Activated CD8-positive, alpha-beta memory T cell treated with anti-CD3 and anti-CD28 coated beads for 1 hour (primary cell): ENCODE measurements at places on chromosomes 7 and 10.

GRCh38 chr7:5692112-5692844 is 89.2 kb downstream of the RNF216 start:
- no peak for DNase-seq

GRCh38 chr10:128337860-128338378 is 211.7 kb upstream of the MKI67 start:
- no peak for DNase-seq

GRCh38 chr10:113027574-113028455 is 77.8 kb downstream of the TCF7L2 start:
- DNase-seq, result no peak

GRCh38 chr10:70622981-70623844 is 20.7 kb upstream of the PRF1 start:
- DNase-seq, result no peak

- no peak for DNase-seq
Observed at GRCh38 chr7:29919790-29920189, 69.8 kb downstream of the SCRN1 start.

DNA sequence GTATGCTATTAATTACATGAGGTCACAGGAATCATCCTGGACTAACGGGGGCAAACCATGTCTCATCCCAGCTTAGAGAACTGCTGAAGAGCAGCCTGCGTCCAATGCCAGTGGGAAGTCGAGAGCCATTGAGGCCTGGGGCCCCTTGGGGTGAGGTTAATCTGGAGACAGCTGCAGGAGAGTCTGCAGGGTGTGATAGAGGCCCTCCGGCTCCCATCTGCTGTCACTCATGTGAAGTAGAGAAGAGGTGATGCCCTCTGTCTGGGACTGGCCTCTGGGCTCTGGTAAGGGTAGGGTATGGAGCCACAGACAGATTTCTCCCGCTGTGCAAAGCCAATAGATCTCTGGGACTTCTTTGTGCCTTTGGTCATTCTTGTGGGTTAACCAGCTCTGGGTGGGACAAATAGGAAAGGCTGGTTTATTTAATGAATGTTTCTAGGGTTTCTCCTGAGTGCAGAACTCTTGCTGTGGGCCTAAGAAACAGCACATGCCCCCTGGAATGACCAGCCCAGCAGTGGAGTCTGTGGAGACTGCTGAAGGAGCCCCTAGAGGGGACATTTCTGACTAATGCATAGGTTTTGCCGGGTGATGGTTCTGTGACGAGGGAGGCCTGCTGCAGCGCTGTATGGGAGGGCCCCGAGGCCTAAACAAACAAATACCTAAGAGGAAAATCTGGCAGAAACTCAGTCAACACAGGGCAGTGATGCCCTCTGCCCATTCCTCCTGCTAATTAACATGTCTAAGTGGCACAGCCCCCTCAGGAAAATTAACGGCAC is 34.5 kb downstream of the CRHR2 start:
- DNase-seq, result no peak

- DNase-seq, result no peak
Observed at GRCh38 chr10:21315645-21316220, 209.7 kb downstream of the SKIDA1 start.

GRCh38 chr10:17025444-17026295 is 103.9 kb downstream of the CUBN start:
- DNase-seq, result no peak

DNA sequence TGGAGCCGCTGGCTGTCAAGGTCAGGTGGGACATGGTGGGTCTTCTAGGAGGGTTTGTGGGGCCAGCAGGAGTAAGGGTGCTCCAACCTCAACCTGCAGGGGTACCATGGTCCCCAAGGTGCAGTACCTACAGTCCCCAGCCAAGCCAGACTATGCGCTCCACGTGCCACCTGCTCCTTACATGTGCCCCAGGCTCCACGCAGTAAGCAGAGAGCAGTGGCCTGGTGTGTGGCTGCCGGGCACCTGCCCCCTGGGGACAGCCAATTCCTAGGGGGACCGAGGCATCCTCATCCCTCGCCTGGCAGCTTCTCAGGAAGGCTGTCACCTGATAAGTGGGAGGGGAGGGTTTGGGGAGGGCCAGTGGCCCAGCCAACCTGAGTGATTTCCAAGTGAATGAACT is 11.7 kb upstream of the ZNF716 start:
- no peak for DNase-seq

DNA sequence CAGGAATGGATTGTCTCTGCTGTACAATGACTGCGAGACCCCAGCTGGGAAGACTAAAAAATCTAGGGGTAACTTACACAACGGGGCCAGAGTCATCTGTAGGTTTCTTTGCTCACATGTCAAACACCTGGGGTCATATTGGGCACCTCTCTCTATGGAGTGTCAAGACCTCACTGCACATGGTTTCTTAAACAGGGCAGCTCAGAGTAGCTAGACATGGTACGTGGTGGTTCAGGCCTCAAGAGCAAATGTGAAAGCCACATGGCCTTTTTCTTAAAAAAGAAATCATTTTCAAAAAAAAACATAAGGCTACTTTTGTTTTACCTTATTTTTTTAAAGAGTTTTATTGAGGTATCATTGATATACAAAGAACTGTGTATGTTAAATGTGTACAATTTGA is 162.2 kb upstream of the ITGB1 start:
- DNase-seq, result no peak

DNA sequence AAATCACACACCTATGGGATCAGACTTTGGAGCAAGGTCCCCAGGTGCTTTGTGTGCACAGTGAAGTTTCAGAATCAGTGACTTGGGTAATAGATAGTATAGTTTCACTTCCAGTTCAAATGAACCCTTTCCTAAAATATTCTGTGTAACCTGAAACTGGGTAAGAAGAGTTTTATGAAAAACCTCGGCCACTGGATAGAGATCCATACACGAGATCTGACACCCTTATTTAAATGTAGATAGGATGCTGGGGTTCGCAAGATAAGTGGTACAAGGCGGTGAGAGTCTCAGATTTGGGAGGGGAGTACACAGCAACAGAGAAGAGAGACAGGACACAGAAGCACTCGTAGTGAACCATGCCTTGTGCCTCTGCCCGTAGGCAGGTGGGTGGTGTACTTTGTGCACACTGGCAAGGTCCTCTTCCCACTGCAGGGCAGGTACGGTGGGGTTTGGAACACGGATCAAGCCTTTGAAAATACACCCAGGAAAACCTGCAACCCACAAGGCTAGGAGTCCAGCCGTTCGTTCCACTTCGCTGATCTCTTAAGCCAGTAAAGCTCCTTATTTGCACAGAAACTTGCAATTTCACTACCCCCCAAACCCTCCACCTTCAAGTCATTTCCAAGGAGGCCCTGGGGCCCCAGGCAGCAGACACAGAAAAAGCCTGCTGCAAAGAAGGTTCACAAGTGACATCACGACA is 162.8 kb downstream of the USP6NL start:
- DNase-seq, result no peak

DNA sequence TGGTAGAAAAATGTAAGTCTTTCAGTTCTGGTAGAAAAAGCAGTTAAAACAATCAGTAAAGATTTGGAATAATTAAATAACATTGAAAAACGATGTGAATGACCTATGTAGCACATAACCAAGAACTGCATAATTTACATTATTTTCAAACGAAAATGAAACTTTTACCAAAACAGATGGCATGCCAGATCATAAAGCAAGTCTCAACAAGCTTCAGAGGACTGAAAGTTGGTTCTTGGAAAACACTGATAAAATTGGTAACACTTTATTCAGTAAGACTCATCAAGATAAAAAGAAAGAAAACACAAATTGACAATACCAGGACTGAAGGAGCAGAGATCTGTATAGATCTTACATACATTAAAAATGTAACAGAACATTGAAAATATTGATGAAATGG is 92.8 kb downstream of the VIPR2 start:
- DNase-seq, result no peak

- DNase-seq, result no peak
Observed at GRCh38 chr7:43021431-43021830, 89.3 kb downstream of the MRPL32 start.

DNA sequence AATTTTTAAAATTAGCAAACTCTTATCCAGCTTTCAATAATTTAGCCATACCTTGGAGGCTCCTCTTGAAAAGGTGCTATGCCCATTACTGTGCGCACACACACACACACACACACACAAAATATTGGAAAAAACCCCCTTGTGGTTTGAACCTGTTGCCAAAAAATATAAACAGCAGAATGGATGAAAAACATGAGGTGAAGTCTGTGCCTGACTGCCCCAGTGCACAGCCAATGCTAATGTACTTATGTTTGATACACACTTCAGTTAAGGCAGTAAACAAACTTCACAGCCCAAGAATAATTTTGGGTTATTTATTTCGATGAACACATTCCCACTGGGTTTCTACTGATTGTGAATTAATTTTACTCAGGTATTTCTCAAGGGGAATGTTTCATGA is 113.2 kb upstream of the SEM1 start:
- DNase-seq, result no peak

- no peak for DNase-seq
Observed at GRCh38 chr7:43077732-43078391, 34.6 kb upstream of the HECW1 start.

DNA sequence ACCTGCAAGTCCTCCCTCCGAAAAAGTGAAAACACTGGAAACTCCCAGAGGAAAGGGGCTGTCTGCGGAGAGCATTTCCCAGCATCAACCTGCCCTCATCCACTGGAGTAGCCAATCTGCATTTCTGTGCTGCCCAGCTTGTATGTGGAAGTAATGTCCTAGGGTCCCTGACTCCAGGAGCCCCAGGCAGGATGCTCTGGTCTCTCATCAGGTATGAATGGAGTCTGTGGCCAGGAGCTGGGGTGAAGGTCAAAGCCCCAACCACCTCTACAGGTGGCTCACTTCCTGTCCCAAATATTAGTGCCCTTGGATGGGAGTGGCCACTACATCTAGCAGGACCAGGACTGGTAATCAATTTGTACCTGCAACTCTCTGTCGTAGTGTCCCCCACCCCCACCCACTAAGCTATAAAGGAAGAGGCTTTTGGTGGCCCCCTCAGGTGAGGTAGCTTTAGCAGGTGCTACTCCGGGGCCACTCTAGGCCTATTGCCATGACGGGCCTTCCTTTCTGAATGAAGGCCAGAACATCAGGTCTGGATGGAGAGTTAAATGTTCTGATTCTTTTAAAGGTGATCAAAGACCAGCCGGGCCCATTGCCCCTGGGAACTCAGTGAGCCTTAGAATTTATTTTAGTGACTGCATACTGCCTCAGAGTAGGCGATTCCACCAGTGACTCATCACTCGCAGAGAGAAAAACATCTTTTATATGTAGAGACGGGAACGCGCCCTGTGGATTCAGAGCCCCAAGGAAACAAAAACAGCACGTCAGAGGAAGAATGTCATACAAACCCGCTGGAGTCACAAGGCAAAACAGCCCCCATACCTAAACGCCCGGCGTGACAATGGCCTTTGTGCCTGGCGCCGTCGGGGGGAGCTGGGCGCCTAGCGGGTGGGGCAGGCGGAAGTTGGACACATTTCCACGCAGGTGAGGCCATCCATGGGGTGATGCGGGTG is 13.0 kb downstream of the EN2 start:
- DNase-seq, result no peak

GRCh38 chr7:32957326-32958045 is at the start of gene FKBP9:
FKBP9 (plus strand) TSS chr7:32957440; CDS start chr7:32957574, 134 bp downstream.
- DNase-seq, result no peak

DNA sequence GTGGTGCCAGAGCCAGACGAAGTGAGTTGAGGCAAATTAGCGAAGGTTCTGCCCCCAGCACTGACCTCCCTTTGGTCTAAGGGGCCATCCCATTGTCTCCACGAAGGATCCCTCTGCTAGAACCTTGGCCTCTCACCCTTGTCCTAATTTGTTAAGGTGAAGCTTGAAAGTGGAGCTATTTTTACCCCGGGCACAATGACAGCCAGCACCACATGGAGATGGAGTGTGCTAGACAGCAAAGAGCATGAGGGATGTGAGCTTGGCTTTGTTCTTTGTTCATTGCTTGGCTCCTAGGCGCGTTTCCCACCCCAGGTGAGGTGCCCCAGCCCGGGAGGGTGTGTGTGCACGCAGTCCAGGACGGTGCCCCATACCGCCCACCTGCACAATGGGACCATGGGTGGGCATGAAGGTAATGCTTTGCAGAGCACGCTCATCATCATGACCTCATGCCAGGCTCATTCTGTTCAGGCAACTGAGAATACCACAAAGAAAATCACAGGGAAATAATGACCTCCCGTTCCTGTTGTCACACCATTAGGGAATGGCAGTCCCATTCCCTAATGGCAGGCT is 361.0 kb upstream of the FZD8 start:
- no peak for DNase-seq

- no peak for DNase-seq
Observed at GRCh38 chr10:131617113-131617858, 283.5 kb upstream of the PPP2R2D start.

DNA sequence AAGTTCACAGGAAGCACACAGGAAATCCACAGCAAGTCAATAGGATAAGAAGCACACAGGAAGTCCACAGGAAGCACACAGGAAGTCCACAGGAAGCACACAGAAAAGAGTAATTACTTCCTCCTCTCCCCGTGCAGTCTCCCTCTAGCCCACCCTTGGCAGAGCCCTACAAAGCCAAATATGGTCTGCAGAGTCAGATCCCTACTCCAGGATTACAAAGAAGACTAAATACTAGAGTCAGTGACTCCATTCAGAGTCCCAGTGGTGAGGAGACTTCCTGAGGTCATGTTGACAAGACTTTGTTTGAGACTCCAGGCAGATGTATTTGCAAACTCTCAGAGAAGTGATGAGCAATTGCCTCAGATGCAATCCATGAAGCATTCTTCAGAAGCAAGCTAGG is 398.6 kb upstream of the AUTS2 start:
- no peak for DNase-seq

DNA sequence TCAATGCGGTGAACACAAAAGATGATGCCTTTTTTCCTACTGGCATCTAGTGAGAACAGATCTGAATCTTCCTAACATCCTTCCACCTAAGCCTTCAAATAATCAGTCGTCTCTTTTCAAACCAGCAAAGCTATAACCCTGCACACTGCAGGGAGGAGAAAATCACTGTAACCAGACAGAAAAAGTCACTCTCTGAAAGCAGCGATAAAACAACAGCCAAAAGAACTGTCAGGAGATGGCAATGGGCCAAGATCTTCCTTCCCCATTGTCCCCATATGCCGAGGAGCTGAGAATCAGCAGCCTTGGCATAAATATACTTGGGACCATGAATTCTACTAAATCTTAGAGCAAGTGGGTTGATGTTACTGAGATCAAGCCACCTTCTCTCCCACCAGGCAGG is 13.1 kb downstream of the FZD9 start:
- no peak for DNase-seq

GRCh38 chr7:129073204-129073603 is 18.3 kb upstream of the TNPO3 start:
- no peak for DNase-seq

GRCh38 chr10:69451784-69452251 is 553 bp downstream of the TSPAN15 start:
- no peak for DNase-seq
